ENCODE measurements at places on chromosomes 5 and 9. TPM values are rescaled to one million over a fixed set of nuclear protein-coding genes. Genes with fewer than 3 reads are reported as not detected.

Gene PFN3
- polyA plus RNA-seq, result not detected

Gene SAXO1
- not detected for polyA plus RNA-seq

Gene CDKN2B
- polyA plus RNA-seq, result 0.30 TPM

Gene CAVIN4
- 0.24 TPM for polyA plus RNA-seq

Gene FRMD3
- 9.9 TPM for polyA plus RNA-seq

Gene ANKRA2
- polyA plus RNA-seq, result 8.4 TPM

Gene ATP6V0E1
- 804 TPM for polyA plus RNA-seq

Gene PSAT1
- 141 TPM for polyA plus RNA-seq

Gene GALNT12
- 3.6 TPM for polyA plus RNA-seq

Gene RNF183
- polyA plus RNA-seq, result 8.1 TPM

Gene RPL35
- 2,355 TPM for polyA plus RNA-seq

Gene GLDC
- 79.7 TPM for polyA plus RNA-seq

Gene MRPS27
- 40.0 TPM for polyA plus RNA-seq

Gene REEP2
- polyA plus RNA-seq, result 8.8 TPM

Gene ZFP2
- polyA plus RNA-seq, result 3.1 TPM

Gene SH3GL2
- 20.0 TPM for polyA plus RNA-seq

Gene ZMAT2
- polyA plus RNA-seq, result 122 TPM

Gene CCDC69
- polyA plus RNA-seq, result 11.1 TPM

Gene ORM2
- not detected for polyA plus RNA-seq

Gene PCDHAC1
- polyA plus RNA-seq, result 0.43 TPM

Gene PCDHGB2
- not detected for polyA plus RNA-seq

Gene OR13D1
- not detected for polyA plus RNA-seq

Gene ADRB2
- 0.92 TPM for polyA plus RNA-seq

Gene VDAC1
- 285 TPM for polyA plus RNA-seq

Gene MEIKIN
- polyA plus RNA-seq, result not detected

Gene CAAP1
- 15.2 TPM for polyA plus RNA-seq

Gene LIX1
- polyA plus RNA-seq, result 0.65 TPM

Gene TMCO6
- polyA plus RNA-seq, result 7.6 TPM

Gene WDR38
- not detected for polyA plus RNA-seq

Gene IFNK
- not detected for polyA plus RNA-seq

Gene FBXL7
- polyA plus RNA-seq, result 3.9 TPM

Gene ESM1
- polyA plus RNA-seq, result 6.1 TPM

Gene PRR16
- polyA plus RNA-seq, result 2.4 TPM

Gene IFNA13
- not detected for polyA plus RNA-seq

Gene TSSK1B
- not detected for polyA plus RNA-seq

Gene SPAG8
- polyA plus RNA-seq, result 2.4 TPM

Gene DMGDH
- polyA plus RNA-seq, result 39.7 TPM

Gene SLC34A1
- 211 TPM for polyA plus RNA-seq

Gene CDKN2A
- polyA plus RNA-seq, result not detected

Gene MARCOL
- not detected for polyA plus RNA-seq

Gene IQGAP2
- 35.8 TPM for polyA plus RNA-seq

Gene YTHDC2
- 6.2 TPM for polyA plus RNA-seq

Gene IFNA21
- polyA plus RNA-seq, result not detected

Gene AK3
- 93.5 TPM for polyA plus RNA-seq

Gene FAM221B
- polyA plus RNA-seq, result not detected

Gene C9
- 1.5 TPM for polyA plus RNA-seq

Gene SLCO6A1
- polyA plus RNA-seq, result not detected

Gene MATR3
- 124 TPM for polyA plus RNA-seq

Gene PCDHB14
- polyA plus RNA-seq, result 2.0 TPM

Gene PCDHGB3
- polyA plus RNA-seq, result 0.15 TPM

Gene APBA1
- polyA plus RNA-seq, result 1.3 TPM

Gene FAXDC2
- polyA plus RNA-seq, result 18.3 TPM

Gene PCDHA11
- polyA plus RNA-seq, result 0.77 TPM

Gene GFPT2
- 2.7 TPM for polyA plus RNA-seq

Gene GARNL3
- polyA plus RNA-seq, result 2.6 TPM

Gene TEK
- 16.1 TPM for polyA plus RNA-seq

Gene SLC2A6
- polyA plus RNA-seq, result 2.5 TPM

Gene ZNF622
- 26.0 TPM for polyA plus RNA-seq

Gene AHRR
- polyA plus RNA-seq, result 0.71 TPM
